ENCODE measurements at places on chromosomes 6 and 20.

DNA sequence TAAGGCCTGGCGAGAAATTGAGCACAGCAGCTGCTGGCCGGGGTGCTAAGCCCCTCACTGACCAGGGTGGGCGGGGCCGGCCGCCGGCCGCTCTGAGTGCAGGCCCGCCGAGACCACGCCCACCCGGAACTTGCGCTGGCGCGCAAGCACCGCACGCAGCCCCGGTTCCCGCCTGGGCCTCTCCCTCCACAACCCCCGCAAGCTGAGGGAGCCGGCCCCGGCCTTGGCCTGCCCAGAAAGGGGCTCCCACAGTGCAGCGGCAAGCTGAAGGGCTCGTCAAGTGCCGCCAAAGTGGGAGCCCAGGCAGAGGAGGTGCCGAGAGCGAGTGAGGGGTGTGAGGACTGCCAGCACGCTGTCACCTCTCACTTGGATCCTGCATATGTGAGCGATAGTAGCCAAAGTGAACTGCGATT lies 251.2 kb downstream of the GJA1 start:
- DNase-seq: no peak

- no peak for DNase-seq
Observed at GRCh38 chr6:35296931-35297600, 552 bp upstream of the DEF6 start.

GRCh38 chr6:130518588-130518987 lies 152.8 kb downstream of the TMEM200A start:
- DNase-seq: no peak

- DNase-seq: no peak
Observed at GRCh38 chr20:32224463-32224862, 16.8 kb downstream of the POFUT1 start.

DNA sequence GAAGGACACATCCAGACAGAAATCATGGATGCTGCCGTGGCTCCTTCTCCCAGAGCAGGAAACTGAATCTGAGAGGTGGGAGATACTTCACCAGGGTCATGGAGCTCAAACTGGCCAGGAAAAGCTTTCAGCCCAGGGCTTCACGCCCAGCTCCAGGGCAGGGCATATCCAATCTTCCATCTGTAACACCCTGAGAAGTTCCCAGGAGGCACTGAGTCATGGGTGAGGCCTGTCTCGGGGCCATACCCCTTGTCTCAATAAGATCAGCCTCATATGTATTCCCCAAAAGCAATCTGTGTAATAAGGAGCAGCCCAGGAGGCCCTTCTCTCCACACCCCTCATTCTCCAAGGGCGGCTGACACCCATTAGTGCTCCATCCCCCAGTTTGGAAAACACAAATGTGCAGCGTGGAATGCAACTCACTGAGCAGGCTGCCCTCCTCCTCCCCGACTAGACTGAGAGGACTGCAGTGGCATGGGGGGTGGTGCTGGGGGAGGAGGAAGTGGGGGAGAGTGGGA lies 439.3 kb upstream of the SULF2 start:
- no peak for DNase-seq

GRCh38 chr6:140059947-140060346 lies 685.5 kb upstream of the CITED2 start:
- DNase-seq: no peak
